LHCN-M2 (cell line): ENCODE measurements at places on chromosomes 6 and 20. TPM values are rescaled to one million over a fixed set of nuclear protein-coding genes. Genes with fewer than 3 reads are reported as not detected.

The RBM24 gene
- 40.5 and 60.7 TPM in 2 replicates for total RNA-seq

The MUCL3 gene
- not detected in 2 replicates for total RNA-seq

The RAD21L1 gene
- total RNA-seq, result 0.19 and 0.29 TPM in 2 replicates

The AIF1 gene
- total RNA-seq, result not detected in 2 replicates

The RNF182 gene
- 2.1 and 3.2 TPM in 2 replicates for total RNA-seq

The GTSF1L gene
- total RNA-seq, result not detected in 2 replicates

The KIAA1755 gene
- total RNA-seq, result 0.17 and 0.45 TPM in 2 replicates

The IPCEF1 gene
- not detected in 2 replicates for total RNA-seq

The PHACTR3 gene
- 0.63 TPM in 1 of 2 replicates, not detected in the other for total RNA-seq

The EMILIN3 gene
- total RNA-seq, result not detected in 2 replicates

The OR2B6 gene
- total RNA-seq, result not detected in 2 replicates

The ZNF311 gene
- total RNA-seq, result 0.71 and 0.86 TPM in 2 replicates

The ANKRD66 gene
- not detected in 2 replicates for total RNA-seq

The ZNF165 gene
- total RNA-seq, result 0.40 and 0.45 TPM in 2 replicates

The FAM217B gene
- total RNA-seq, result 3.4 and 6.4 TPM in 2 replicates

The OLIG3 gene
- not detected in 2 replicates for total RNA-seq

The SAMHD1 gene
- 12.6 and 21.5 TPM in 2 replicates for total RNA-seq

The SLC22A2 gene
- not detected in 2 replicates for total RNA-seq

The SEMG1 gene
- not detected in 2 replicates for total RNA-seq

The DNAH8 gene
- not detected in 2 replicates for total RNA-seq

The TRIM10 gene
- not detected in 2 replicates for total RNA-seq

The C20orf144 gene
- 0.06 and 0.11 TPM in 2 replicates for total RNA-seq

The KCNK5 gene
- not detected in 2 replicates for total RNA-seq

The WDR27 gene
- total RNA-seq, result 17.9 and 25.1 TPM in 2 replicates

The ENPP4 gene
- 1.8 and 1.9 TPM in 2 replicates for total RNA-seq

The NTSR1 gene
- 0.77 and 0.98 TPM in 2 replicates for total RNA-seq

The PLCB4 gene
- total RNA-seq, result 5.7 and 6.4 TPM in 2 replicates

The NKAIN2 gene
- total RNA-seq, result 0.06 TPM in 1 of 2 replicates, not detected in the other

The GRM4 gene
- not detected in 2 replicates for total RNA-seq

The SPATA2 gene
- total RNA-seq, result 3.7 and 4.1 TPM in 2 replicates

The BFSP1 gene
- 4.7 and 6.6 TPM in 2 replicates for total RNA-seq

The ME1 gene
- 6.4 and 8.1 TPM in 2 replicates for total RNA-seq

The CCM2L gene
- not detected in 2 replicates for total RNA-seq

The C6orf141 gene
- total RNA-seq, result 4.5 and 6.5 TPM in 2 replicates

The CAGE1 gene
- not detected in 2 replicates for total RNA-seq

The SLC24A3 gene
- 0.06 TPM in 2 replicates for total RNA-seq

The MUC21 gene
- not detected in 2 replicates for total RNA-seq

The CYP24A1 gene
- 0.51 TPM in 1 of 2 replicates, not detected in the other for total RNA-seq

The PM20D2 gene
- total RNA-seq, result 4.6 and 4.9 TPM in 2 replicates

The SNAP25 gene
- 0.58 and 1.1 TPM in 2 replicates for total RNA-seq

The CST5 gene
- not detected in 2 replicates for total RNA-seq

The COL20A1 gene
- 0.06 TPM in 1 of 2 replicates, not detected in the other for total RNA-seq

The VSTM2L gene
- total RNA-seq, result 35.2 and 47.3 TPM in 2 replicates

The GABRR2 gene
- 0.11 TPM in 1 of 2 replicates, not detected in the other for total RNA-seq

The SUMO4 gene
- 0.34 and 2.1 TPM in 2 replicates for total RNA-seq

The TRAPPC3L gene
- 0.06 TPM in 1 of 2 replicates, not detected in the other for total RNA-seq

The COL19A1 gene
- total RNA-seq, result 0.26 and 0.40 TPM in 2 replicates

The THEMIS gene
- total RNA-seq, result 0.26 TPM in 1 of 2 replicates, not detected in the other

The PXT1 gene
- 0.06 TPM in 1 of 2 replicates, not detected in the other for total RNA-seq

The TMEM151B gene
- not detected in 2 replicates for total RNA-seq

The CCHCR1 gene
- 43.2 and 46.7 TPM in 2 replicates for total RNA-seq

The BACH2 gene
- total RNA-seq, result 0.06 TPM in 1 of 2 replicates, not detected in the other

The PTCHD4 gene
- total RNA-seq, result 21.0 and 23.6 TPM in 2 replicates

The LY6G6C gene
- total RNA-seq, result 0.51 TPM in 1 of 2 replicates, not detected in the other

The EGFL8 gene
- 1.3 and 2.4 TPM in 2 replicates for total RNA-seq

The DEFB119 gene
- total RNA-seq, result not detected in 2 replicates

The ANKRD6 gene
- total RNA-seq, result 0.17 TPM in 1 of 2 replicates, not detected in the other
